ENCODE measurements at places on chromosomes 6 and 20.
A peak's percentile ranks its signal among the peaks of the same experiment; 100 is the strongest.

DNA sequence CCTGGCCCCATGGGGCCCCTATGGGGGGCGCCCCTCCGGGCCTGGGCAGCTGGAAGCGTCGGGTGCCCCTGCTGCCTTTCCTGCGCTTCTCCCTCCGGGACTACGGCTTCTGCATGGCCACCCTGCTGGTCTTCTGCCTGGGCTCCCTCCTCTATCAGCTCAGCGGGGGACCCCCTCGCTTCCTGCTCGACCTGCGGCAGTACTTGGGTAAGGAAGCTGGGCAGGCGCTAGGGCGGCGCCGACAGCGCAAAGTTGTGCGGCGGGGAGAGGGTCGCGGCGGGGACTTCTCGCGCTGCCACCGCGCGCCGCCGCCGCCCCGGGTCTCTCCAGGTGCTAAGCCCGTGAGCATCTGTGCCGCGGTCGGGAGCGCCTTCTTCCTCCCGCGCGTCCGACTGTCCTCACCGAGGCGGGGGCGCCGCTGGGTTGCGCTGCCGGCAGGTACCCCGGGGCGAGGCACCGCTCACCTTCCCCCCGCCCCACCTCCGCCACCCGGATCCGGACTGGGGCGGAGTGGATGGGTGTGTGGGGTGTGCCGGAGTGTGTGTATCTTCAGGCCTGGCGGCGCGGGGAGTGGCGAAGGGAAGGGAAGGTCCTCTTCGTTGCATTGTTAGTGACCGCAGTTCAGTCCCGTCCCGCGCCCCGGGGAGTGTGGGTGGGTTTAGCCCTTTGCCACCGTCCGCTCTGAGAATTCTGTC is 788 bp downstream of the UST start:
- peak; percentile 76 for DNase-seq

GRCh38 chr6:64985726-64986125 is 721.3 kb downstream of the EYS start:
- no peak for DNase-seq

DNA sequence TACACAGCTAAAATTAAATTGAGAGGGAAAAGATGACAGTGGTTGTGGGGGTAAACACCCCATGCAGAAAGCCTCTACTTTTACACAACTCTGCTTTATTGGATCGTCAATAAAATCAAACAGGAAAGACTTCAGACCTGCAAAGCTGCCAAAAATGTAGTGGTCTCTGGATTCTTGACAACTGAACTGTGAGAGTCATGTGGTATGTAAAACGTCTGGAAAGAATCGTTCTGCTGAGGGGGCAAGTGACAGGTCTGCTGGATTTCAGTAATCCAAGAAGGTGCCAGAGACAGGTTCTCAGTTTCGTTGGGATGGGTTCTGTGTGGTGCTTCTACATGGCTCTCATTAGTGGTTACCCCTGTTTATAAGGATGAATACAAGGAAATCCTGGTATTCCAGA is 63.3 kb downstream of the TSPYL4 start:
- no peak for DNase-seq

DNA sequence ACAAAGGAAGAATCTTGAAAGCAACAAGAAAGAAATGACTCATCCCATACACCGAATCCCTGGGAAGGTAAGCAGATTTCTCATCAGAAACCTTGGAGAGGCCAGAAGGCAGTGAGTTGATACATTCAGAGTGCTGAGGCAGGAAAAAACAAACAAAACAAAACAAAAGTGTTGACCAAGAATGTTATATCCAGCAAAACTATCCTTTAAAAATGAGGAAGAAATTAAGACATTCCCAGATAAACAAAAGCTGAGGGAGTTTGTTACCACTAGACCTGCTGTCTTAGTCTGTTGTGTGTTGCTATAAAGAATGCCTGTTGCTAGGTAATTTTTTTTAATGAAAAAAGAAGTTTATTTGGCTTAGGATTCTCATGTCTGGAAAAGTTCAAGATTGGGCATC is 33.7 kb upstream of the PPP1R3G start:
- DNase-seq, result no peak

DNA sequence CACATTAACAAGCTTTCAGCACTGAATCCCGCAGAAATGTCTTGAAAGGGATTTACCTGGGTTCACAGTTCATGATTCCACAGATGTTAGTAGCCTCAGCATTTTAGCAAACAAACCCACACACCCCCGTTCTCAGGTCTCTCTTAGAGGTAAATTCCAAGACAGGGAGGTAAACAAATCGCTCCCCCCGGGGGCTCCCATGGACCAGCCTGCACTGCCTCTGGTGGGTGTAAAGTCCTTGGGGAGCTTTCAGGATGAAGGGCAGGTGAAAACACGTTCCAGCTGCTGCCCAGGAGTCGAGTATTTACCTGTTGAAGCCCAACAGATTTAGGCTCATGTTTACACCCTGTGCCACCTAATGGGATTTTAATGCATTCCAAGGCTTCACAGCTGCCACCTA is 187.0 kb upstream of the FOXQ1 start:
- no peak for DNase-seq
